HCT116 (cell line): ENCODE measurements at places on chromosomes 1 and 21. TPM values are rescaled to one million over a fixed set of nuclear protein-coding genes. Genes with fewer than 3 reads are reported as not detected.

- DNase-seq, result no peak
Observed at GRCh38 chr1:218468711-218469110, 123.6 kb downstream of the TGFB2 start.

GRCh38 chr1:114700036-114700600 is 4.8 kb upstream of the AMPD1 start:
- DNase-seq, result no peak

GRCh38 chr21:46517361-46517760 is 58.7 kb downstream of the DIP2A start:
- no peak for DNase-seq

DNA sequence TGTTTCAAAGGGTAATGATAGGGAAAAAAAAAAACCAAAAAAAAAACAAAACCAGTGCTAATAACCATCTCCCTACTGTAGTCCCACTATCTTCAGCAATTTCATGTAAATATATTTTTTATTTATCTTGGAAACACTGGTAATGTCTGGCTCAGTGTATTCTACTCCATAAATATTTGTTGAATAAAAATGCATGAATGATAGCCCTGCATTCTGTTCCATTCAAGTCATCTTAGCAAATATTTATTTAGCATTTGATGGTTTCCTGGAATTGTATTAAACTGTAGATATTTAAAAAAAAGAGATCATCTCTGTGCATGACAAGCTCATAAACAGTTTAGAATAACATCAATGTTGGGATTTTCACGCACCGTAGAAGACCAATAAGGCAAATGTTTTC is 24.2 kb downstream of the IL23R start:
- no peak for DNase-seq

DNA sequence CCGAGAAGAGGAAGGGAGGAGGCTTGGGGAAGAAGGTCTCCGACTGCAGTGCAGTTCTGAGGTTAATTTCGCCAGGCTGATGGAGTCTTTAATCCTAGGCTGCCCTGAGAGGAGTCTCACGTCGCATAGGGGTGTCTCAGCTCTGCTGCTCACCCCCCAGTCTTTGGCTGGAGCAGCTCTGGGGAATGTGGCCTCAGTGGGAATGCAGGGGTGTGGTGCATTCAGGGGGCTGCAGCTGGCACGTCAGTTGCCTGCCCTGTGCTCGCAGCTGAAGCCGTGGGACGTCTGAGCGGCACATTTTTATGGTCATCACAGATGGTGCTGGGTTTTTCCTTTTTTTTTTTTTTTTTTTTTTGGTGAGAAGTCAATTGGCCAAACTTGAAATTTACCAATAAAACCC is 38.2 kb downstream of the ACTN2 start:
- DNase-seq, result no peak

Gene IGFN1
- total RNA-seq, result not detected

DNA sequence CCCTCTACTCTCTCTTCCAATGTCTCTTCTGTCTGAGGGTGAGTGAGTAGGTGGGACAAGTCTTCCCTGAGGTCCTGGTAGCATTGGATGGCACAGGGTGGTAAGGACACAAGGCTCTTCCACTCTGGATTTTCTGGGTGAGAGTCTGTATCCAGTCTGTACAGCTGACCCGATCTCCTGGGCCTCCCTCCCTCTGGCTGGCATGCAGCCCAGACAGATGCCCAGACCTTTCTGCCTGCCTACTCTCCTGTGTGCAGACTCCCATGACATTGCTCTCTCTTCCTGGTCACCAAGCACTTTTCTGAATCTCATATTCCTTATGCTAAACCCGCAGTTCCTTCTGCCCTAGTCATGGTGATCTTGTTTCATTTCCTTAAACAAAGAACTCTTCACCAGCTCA is 100.3 kb downstream of the GRIK3 start:
- DNase-seq, result no peak

DNA sequence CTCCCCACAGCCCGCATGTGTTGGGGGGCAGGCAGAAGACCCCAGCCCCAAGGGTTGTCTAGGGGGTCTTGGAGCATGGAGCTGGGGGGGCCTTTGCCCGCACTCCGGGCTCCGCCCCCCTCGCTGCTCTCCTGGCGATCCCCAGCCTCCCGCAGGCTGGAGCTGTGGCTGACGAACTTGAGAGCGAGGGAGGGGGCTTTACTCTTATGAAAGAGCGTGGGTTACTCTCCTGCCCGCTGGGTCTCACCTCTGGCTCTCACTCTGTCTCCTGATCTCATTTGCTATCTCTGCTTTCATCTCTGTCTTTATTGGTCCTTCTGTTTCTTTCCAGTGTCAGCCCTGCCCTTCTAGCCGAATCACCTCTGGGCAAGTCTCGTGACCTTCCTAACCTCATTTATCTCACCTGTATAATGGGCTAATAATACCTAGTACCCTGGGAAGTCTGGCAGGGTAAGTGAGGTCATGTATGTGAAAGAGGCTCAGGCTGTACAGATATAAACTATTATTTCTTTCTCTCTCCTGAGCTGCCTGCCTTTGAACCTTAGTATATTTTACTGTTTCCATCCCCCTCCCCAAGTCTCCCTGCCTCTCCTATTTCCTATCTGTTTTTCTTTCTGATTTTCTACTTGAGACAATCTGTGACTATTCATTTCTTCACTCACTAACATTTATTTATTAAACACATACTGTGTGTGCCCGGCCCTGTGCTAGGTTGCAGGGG is 731 bp downstream of the EFNA4 start:
- DNase-seq, result no peak

Gene AMY2A
- total RNA-seq, result 0.42 TPM

DNA sequence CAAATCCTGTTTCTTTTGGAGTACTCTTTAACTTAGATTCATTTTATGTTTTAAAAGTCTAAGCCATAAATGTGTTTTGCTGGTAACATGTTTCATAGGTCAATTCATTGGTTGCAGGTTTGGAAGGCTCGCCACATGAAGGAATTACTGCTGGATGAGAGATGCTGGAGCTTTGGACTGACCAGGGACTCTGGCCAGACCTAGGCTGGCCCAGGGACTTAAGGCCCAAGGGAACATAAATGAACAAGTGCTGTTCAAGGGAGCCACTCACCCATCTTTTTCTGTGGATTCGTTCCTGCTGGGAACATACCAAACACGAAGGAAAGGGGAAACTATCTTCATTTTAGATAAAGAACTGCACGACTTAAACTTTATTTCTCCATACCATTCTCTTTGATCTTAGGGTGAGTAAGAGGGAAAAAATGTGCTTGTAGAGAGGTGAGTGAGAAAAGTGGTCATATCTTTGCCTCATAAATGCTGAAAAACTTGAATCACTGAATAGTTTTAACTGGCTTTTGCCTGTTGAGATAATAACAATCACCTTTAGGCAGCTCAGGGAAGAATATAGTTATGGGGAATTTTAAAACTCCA is 15.3 kb upstream of the SHCBP1L start:
- DNase-seq, result peak; percentile 34

GRCh38 chr1:173062150-173062938 is 11.6 kb upstream of the TNFSF18 start:
- DNase-seq, result no peak

Gene PTGFR
- not detected for total RNA-seq

- no peak for DNase-seq
Observed at GRCh38 chr1:67748630-67749029, 63.6 kb downstream of the GADD45A start.

- DNase-seq, result no peak
Observed at GRCh38 chr1:228045871-228046270, 36.6 kb upstream of the ARF1 start.

- DNase-seq, result no peak
Observed at GRCh38 chr1:20476265-20477038, 9.6 kb downstream of the CAMK2N1 start.

GRCh38 chr1:10106756-10107475 is 74.2 kb downstream of the UBE4B start:
- DNase-seq, result no peak
